ENCODE measurements at places on chromosomes 2 and 18.

- peak; percentile 49 for DNase-seq
These were observed 12.8 kb upstream of the GBX2 start for GRCh38 chr2:236180831-236181453.

DNA sequence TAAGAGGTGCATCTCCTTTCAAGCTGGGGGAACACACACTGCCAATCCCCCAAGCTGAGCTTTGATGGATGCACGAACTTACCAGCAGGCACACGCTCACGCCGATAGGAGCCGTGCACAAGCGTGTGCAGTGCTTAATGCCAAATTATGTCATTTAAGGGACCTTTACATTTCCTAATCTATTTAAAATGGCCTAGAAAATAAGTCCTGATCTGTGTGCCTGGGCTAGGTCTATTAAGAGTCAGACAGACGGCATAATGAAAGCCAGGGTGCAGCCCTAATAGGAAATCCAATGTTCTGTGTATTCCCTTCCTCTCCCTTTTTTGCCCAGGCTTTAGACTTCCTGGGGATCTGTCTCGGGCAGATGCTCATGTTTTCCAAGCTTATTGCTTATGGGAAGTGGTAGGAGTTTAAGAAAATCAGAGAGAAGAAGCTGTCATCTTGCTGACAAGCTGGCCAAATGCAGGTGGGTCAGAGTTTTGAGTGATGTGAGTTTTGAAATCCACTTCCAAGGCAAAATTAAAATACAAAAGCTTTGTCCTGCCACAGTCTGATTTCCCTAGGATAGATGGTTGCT is 142.6 kb downstream of the MYT1L start:
- DNase-seq: no peak

DNA sequence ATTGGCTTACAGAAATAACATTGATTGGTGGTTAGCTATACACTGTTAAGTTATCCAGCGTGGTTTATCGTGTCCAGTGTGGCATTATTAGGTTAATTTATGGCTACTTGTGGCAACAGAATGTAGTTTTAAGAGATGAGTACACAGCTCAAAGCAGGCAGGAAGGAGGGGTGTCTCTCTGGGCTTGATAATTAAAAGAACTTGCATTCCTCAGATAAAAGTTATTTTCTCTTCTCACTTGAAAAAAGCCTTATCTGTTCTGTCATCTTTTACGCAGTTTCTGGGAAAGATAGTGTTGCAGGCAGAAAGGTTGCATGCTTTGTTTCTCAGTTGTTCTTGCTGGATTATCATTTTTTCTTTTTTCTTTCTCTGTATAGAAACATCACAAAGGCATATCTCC is 154.4 kb upstream of the COL3A1 start:
- no peak for DNase-seq

GRCh38 chr2:1981421-1981820 is 237.1 kb upstream of the PXDN start:
- no peak for DNase-seq

DNA sequence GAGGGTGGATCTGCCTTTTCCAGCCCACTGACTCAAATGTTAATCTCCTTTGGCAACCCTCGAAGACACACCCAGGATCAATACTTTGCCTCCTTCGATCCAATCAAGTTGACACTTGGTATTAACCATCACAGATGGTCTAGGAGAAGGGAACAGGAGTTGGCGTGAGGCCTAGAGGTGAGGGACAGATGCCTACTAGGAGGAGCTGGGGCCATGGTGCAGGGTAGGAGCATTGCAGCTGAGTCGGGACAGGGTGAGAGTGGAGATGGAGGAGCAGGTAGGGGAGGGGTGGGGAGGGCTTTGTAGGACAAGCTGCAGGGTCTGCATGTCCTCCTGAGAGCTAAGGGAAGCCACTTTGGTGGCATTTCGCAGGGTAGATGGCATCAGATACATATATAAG is 140.0 kb downstream of the VAPA start:
- DNase-seq: no peak
